Gastrocnemius medialis (tissue), 4 donors: ENCODE measurements at places on chromosomes 1 and 21. TPM values are rescaled to one million over a fixed set of nuclear protein-coding genes. Genes with fewer than 3 reads are reported as not detected.

GRCh38 chr1:172650474-172651193 lies 8.3 kb upstream of the FASLG start:
- no peaks in the 10 kb centered on the region for H3K27me3 ChIP-seq
- no peak overlapping the region for H3K4me3 ChIP-seq
- no peak overlapping the region for H3K27ac ChIP-seq
- no peak for DNase-seq

DNA sequence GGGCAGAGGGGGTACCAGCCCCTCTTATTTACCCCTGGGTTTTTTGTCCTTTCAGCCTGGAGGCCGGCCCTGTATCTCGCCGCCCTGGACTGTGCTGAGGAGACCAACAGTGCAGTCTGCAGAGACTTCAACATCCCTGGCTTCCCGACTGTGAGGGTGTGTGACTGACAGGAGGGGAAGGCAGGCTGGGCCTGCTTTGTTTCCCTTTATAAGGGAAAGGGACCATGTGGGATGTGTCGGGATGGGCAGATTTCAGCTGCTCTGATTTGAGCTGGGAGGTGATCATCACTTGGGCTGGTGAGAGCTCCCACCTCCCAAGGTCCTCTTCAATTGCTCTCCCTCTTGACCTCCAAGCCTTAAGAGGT lies 11.7 kb downstream of the QSOX1 start:
- H3K27ac ChIP-seq = peak overlapping the region; percentile 96
- H3K4me3 ChIP-seq = no peak overlapping the region
- H3K4me1 ChIP-seq = peaks cover 48% of the 10 kb centered on the region
- no peaks in the 10 kb centered on the region for H3K27me3 ChIP-seq
- no peaks in the 10 kb centered on the region for H3K36me3 ChIP-seq

DNA sequence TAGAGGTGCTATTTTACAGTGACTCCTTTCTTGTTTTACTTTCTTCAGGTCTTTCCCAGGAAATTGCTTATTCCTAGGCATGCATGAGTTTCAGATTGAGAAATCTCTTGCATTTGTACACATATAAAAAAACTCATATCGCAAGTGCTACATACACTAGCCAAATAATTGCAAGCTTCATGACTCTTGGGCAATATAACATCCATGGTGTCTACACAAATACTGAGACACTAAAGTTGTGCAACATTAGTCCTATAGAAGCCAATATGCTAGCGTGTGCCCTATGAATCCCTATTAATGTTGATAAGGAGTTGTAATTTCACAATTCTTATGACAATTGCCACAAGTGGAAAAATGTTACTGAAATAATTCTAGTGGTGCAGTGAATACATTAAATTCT lies 591.0 kb downstream of the ADGRL2 start:
- no peaks in the 10 kb centered on the region for H3K36me3 ChIP-seq
- H3K4me1 ChIP-seq = no peaks in the 10 kb centered on the region
- H3K27ac ChIP-seq = no peak overlapping the region
- no peak for DNase-seq

GRCh38 chr1:42815941-42816584 lies 859 bp upstream of the ERMAP start:
- no peak for DNase-seq
- no peaks in the 10 kb centered on the region for H3K36me3 ChIP-seq
- H3K4me1 ChIP-seq = peaks cover 20% of the 10 kb centered on the region
- H3K27ac ChIP-seq = peak overlapping the region; percentile 96

GRCh38 chr1:41758904-41759548 lies 159.7 kb downstream of the HIVEP3 start:
- no peaks in the 10 kb centered on the region for H3K27me3 ChIP-seq
- H3K4me1 ChIP-seq = no peaks in the 10 kb centered on the region
- no peak overlapping the region for H3K4me3 ChIP-seq
- no peak for DNase-seq

GRCh38 chr21:43854773-43855633 lies 10.0 kb upstream of the AGPAT3 start:
- DNase-seq = no peak
- H3K4me3 ChIP-seq = no peak overlapping the region
- H3K27ac ChIP-seq = no peak overlapping the region
- no peaks in the 10 kb centered on the region for H3K27me3 ChIP-seq
- no peaks in the 10 kb centered on the region for H3K4me1 ChIP-seq

DNA sequence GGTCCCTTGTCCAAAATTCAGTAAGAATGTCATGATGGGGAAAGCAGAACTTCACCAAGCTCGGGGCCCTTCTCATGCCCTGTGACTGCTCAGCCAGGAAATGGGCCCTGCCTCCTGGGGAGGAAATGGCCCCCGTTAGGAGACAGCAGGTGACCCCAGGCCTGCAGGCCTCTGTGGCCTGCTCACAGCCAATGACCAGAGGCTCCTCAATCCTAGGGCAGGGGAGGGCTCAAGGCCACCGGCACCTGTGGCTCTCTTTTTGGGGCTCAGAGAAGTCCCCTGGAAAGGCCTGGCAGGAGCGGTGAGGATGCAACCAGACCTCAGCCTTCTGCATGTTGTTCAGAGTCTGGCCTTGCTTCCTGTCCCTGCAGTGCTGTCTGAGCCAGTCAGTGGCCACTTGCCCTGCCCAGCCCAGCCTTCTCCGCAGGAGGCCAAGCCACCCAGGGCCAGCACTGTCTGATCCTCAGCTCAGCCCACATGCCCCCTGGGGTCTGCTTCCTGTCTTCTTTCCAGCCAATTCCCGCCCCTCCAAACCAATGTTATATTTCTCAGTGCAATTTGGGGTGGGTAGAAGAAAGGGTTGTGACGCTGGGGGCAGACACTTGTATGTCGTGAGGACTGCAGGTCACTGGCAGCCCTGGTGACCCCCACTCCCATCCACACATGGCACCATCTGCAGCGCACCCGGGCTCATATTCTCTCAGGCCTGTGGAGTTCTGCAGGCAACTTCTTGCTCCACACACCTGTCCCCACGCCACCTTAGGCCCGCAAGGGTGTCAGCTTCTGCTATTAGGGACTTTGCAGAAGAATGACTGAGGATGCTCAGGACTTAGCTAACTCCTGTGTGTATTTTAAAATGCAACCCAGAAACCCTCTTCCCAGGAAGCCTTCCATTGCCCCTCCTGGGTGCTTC lies 83.6 kb downstream of the ITPKB start:
- H3K27me3 ChIP-seq = no peaks in the 10 kb centered on the region
- H3K27ac ChIP-seq = no peak overlapping the region
- no peak overlapping the region for H3K4me3 ChIP-seq
- H3K36me3 ChIP-seq = no peaks in the 10 kb centered on the region
- DNase-seq = no peak

Gene DAB1
- 0.22 TPM for total RNA-seq

Gene B3GALT2
- total RNA-seq = not detected

Gene KAZN
- 0.49 TPM for total RNA-seq
